ENCODE measurements at places on chromosomes 6 and 20.

DNA sequence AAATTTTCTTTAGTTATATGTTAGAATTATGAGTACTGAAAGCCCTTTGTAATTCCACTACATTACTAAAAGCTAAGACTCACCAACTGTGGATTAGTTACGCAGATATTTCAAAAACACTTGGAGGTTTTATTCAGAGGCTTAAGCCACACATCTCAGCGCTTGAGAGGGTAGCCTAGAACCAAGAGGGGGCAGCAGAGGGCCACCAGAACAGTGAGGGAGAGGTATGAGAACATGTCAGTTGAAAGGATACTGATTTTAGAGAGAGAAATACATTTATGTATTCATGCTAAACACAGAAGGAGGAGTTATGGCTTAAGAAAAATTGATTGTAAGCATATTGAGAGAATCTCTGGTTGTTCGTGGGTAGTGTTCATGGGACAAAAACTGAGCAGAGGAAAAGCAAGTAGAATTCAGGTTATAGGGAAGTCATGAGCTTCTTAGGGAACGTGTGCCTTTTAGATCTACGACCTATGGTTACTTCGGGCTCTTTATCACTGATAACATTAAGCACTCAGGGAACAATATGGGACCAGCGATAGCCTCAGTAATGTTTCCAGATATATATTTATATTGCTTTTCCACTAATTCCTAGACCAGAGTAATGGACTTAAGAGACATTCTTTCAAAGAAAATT lies 20.4 kb upstream of the SERINC1 start:
- no peak for DNase-seq

DNA sequence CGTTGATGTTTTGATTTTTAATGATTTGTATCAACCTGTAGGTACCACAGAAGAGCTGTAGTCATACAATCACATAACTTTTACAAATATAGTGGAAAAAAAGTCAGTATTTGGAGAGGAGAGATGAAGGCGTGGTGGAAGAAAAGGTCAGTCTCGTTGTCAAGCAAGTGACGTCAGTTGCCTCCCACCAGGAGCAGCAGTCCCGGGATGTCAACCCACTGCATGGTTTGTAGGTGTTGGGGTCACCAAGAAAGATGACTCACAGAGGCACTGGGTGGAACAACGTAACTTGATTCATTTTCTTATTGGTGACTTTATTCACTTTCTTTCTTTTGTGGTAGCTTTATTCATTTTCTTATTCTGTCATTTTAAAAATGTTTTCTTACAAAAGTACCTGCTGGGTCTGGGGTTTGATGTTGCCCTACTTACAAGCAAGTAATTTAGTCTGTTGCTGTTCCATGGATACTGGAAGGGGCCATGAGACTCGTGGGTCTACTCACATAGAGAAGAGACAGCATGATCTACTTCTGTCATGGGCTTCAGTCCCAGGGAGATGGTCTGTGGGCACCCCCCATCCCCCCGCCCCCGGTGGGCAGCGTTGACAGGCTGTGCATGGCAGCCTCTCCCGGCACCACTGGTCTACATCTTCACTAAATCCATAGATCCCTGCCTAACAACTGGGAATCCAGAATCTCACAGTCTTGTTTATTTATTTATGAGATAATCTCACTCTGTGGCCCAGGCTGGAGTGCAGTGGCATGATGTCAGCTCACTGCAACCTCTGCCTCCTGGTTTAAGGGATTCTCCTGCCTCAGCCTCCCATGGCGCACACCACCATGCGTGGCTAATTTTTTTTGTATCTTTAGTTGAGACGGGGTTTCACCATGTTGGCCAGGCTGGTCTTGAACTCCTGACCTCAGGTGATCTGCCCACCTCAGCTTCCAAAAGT lies 36.4 kb upstream of the SYNJ2 start:
- DNase-seq: no peak

DNA sequence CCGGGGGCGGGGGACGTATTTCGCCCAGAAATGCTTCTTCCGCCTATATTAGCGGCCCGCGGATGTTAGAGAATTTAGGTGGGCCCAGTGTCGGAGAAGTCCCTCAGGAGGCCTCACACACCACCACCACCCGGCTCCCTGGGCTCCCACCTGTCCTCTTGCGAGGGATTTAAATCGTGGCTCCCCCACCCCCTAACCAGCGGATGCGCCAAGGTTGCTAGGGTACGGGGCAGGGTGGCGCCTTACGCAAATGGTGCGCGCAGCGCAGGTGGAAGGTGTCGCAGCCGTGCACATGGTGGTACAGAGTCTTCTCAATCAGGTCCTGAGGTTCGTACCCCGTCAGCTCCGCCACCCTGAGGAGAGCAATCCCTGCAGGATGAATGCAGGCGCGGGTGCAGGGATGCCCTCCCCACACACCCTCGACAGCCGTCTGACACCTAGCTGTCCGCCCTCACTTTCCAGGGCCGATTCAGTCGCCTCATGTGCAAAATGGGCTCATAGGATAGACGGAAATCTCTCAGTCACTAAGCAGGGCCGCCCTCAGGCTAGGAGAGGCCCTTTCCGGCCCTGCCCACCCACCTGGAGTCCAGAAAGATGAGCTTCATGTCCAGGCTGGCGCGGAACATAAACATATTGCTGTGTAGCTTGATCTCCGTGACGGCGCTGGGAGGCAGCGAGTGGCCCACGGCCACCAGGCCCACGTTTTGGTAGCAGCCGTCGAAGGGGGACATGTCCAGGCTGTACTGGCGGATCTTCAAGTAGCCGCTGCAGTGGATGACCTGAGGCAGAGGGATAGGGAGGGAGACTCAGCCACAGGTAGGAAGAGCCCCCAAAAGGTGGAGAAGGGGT lies 16.6 kb downstream of the SIM1 start:
- DNase-seq: no peak

DNA sequence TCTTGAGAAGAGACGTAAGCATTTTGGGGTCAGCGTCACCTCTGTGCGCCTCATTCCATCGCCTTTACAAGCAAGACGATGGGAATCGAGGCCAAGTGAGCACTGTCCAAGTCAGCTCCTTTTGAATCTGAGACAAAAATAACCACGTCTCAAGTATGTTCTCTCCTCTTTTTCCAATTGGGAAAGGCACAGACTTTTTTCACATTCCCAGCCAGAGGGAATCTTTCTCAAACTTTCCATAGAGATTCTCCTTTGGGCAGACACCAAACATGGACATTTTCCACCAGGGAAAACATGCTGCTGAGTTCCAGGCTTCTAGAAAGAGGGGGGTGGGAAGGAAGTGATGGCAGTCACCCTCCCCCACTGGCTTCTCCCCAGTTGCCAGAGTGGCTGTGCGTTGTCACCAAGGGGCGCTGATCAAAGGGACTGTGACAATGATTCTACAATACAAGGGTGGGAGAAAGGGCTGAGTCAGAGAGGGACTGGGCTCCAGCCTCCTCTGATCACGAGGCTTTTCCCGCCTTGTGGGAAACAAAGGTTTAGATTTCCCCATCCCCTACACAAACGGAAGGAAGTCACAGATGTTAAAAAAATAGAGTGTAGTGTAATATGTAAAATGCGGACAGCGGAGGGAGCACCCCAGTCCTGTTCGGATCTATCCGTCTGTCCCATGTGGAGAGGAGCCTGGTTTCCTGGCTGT lies 281.9 kb upstream of the RNF24 start:
- no peak for DNase-seq

- DNase-seq: no peak
Measured at GRCh38 chr6:98590136-98590681, 244.2 kb upstream of the POU3F2 start.

DNA sequence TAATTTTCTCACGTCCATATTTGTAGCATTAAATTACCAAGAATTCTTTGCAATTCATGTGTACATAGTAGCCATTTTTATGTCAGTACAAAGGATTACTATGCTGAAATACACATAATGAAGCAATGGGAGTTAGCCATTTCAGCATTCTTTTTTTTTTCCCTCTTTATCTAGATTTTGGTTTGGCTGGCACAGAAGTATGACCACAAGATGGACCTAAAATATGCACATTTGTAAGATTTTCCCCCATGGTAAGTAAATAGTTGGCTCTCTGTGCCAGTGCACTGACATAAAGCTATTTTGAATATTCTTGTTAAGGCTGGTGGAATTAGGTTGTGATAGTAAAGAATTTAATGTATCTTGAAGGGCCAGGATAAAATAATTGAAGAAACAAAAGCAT lies 486.1 kb upstream of the BTBD3 start:
- no peak for DNase-seq

DNA sequence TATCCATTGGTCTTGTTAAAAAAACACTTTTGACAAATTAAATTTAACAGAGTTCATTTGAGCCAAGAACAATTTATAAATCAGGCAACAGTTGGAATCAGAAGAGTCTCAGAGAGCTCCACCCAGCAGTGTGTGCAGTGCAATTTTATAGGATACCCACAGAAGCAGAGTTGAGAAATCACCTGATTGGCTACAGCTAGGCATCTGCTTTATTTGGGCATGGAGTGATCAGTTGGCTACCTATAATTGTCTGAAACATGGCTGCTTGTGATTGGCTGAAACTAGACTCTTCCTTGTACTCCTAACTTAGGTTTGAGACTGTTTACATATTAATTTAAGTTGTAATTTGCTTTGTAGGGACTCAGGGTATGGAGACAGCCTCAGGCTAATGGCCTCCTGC lies 12.0 kb downstream of the PGK2 start:
- no peak for DNase-seq

Data from stimulated activated CD4-positive, alpha-beta T cell treated with anti-CD3 and anti-CD28 coated beads, Interleukin-1b, Interleukin-23, amount 100 ng/mL, for 1 hour (primary cell).